ENCODE measurements at places on chromosomes 11 and 22.

DNA sequence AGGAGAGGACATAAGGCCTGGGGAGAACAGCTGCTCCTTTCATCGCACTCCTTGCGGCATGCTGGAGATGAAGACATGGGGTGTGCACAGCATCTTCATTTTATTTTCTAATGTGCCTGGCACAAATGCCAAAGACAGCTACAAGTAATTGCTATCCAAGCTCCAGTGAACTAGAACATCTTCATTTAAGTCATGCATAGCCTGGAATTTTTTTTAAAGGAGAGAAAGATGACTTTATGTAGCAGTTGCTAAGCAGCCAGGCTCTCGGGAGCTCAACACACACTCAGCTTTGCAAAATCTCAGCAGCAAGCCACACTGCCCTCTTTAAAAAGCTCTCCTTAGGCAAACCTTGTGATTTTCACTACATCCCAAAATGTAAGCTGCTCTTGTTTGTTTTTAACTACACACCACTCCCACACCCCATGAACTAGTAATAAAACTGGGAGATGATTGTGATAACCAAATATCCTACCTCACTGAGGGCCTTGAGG, 164.5 kb upstream of the POU2AF2 start:
- DNase-seq: no peak

GRCh38 chr11:132427611-132428010, 1057.2 kb downstream of the NTM start:
- no peak for DNase-seq

- no peak for DNase-seq
Measured at GRCh38 chr11:1958367-1958766, 11.2 kb downstream of the MRPL23 start.

- no peak for DNase-seq
Measured at GRCh38 chr11:94185416-94186084, 56.9 kb downstream of the PANX1 start.

DNA sequence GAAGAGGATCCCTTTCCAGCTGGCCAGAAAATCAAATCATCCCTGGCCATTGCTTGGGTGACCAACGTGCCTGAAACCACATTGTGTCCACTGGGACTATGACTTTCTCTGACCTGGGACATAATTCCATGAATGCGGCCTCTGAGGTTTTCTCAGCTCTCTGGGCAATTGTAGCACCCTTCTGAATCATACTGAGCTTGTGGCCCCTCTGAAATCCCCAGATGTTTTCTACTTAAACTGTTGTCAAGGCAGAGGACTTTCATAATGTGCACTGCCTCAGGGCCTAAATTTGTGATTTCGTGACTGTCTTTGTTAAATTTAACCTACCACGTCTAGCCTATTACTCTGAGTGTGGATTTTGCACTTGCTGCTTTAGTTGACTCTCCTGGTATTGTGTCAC, 321.1 kb upstream of the PLET1 start:
- DNase-seq: no peak

DNA sequence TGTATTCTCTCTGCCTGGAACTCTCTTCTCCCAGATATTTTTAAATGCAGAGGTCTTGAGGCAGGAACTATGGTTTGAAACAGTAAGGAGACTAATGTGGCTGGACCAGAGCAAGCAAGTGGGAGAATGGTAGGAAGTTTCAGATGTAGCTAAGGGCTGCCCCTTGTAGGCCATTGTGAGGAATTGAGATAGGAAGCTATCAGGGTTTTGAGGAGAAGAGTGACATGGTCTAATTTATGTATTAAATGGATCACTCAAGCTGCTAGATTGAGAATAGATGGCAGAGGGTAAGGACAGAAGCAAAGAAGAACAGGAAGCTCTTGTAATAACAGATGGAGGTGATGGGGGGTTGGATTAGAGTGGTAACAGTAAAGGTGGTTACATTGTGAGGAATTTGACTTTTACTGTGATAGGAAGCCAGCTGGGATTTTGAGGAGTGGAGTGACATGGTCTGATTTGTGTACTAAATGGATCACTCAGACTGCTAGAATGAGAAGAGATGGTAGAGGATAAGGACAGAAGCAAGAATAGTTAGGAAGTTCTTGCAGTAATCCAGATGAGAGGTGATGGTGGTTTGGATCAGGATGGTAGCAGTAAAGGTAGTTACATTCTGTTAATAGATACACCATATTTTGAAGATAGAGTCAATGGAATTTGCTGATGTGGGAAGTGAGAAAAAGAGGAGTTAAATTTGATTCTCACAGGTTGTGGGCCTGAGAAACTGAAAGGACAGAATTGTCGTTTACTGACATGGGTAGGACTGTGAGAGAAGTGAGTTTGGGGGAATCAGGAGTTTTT, 63.0 kb downstream of the HIPK3 start:
- no peak for DNase-seq

GRCh38 chr11:27203077-27203647, 159.9 kb downstream of the CCDC34 start:
- DNase-seq: no peak

DNA sequence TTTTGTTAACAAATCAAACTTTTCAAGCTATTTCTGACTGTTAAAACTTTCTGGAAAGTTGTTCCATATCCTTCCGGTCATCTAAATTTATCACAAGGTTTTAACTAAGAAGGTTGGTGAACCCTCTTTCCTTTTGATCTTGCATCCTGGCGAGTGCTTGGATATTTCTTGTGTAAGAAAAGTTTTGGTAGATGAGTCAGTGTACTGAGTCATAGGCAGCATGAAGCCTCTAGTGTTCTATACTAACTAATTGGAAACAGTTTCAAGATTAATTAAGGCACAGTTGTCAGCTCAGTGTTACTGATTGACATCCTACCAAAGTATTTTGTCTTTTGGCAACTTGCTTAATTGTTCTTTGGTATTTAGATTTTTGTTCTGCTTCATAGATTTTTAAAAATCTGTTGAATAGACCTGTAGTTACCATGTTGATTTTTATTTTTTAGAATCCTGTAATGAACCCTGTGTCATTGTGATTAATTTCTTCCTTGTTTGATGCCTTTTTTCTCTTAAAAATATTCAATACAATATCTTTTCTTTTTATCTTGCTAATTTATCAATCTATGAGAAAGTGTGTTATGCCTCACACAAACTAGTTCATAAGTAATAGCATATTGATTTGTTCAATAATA, 38.0 kb downstream of the METTL15 start:
- DNase-seq: no peak

DNA sequence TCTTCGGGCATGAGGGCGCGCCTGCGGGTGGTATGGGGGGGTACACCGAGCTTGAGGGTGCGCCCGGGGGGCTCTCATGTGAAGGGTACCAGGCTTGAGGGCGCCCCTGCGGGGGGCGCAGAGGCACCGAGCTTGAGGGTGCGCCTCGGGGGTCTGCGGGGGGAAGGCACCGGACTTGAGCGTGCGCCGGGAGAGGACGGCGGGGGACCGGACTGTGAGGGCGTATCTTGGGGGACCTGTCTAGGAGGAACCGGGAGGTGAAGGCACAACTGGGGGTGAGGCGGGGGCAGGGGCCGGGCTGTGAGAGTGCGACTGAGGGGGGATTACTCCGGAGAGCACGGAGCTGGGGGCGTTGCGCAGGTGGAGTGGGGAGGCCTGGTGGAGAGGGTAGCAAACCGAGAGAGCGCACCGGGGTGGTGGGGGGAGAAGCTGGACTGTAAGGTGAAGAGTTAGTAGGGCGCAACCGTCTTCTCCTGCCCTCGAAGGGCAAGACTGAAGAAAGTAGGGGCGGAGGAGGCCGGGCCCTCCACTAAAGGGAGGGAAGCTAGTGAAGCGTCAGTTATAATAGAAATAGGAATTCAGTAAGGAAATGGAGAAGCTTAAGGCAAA, 1.1 kb upstream of the DDX6 start:
- no peak for DNase-seq

- no peak for DNase-seq
Measured at GRCh38 chr11:58928691-58929090, 10.6 kb upstream of the GLYATL1 start.

- no peak for DNase-seq
Measured at GRCh38 chr11:9118277-9118676, 26.9 kb upstream of the SCUBE2 start.

DNA sequence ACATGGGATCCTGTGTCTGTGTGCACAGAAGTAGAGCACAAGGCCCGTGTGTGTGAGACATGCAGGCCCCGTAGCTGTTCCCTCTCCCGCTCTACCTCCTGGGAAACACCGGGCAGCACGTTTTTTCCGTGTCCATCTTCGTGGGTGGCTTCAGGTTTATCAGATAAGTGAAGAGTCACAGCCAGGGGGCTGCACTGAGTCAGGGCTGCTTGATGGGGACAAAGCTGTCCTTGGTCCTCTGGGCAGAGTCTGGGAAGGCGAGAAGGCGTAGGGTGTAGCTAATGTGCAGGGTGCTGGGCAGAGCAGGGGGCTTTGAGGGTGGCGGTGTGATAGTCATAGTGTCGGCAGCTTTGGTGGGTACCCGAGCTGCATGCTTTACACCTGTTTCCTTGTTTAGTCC, 23.7 kb downstream of the INCENP start:
- DNase-seq: no peak

DNA sequence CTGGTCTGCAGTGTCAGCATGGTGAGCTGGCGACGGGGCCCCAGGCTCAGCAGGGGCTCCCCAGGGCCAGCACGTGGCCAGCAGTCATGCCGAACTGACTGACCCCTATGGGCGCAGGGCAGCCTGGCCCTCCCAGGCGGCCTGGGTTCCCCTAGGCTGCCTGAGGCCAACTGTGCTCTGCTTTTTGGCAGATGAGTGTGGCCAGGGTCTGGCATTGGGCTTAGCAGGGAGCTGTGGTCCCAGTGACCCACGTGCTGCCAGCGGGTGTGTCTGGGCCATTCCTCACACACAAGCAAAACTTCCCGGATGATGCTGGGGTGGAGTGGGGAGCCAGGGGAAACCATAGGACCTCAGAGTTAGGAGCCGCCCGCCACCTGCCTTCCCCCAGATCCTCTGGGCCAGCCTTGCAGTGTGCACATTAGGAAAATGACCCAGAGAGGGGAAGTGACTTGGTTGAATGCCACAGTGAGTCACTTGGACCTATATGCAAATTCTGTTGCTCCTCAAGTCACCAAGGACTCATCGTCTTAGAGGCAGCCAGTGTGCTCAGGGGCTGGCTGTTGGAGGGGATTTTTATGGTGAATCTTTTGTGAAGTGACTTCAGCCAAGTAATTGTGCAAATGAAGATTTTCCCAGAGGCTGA, 6.5 kb downstream of the ADORA2A start:
- peak; percentile 76 for DNase-seq

DNA sequence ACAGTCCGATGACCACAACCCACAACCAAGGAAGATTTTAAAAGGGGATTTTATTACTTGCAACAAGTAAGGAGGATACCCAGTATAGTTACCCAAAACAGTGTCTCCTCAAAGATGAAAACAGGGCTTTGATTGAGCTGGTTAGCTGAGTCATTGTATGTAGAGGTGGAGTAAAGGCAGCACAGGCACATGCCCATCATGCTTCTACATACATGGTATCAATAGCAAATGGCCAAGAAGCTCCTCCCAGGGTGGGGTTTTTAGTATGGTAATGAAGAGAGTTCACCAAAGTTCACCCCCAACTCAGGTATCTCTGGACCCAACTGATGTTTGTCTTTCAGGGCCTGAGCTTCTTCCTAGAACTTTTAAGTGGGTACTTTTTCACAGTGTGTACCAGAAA, 157.1 kb upstream of the CEP126 start:
- DNase-seq: no peak

DNA sequence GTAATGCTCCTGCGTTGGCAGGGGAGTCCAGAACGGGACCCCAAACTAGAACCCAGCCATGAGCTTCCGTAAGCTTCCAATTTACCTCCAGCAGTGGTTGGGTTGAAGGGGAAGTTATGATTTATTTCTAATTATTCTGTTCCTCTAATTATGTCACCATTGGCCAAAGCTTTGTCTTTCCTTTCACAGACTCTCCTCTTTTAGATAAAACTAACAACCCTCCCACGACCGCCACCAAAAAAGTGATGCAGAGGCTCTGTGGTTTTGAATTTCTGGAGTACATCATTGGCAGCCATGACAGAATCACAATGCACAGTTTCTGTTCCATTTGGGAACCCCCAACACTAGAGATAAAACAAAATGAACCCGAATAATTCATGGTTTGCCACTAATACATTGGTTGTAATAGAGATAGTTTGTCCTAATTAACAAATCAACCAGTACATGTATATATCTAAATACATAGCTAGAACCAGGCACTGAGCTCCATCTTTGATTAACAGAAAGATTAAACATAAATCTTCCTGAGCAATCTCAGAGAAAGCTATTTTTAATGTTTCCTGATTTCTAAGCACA, 64.3 kb downstream of the ETS1 start:
- DNase-seq: peak; percentile 81

GRCh38 chr11:35507688-35508087, 17.7 kb downstream of the PAMR1 start:
- no peak for DNase-seq

DNA sequence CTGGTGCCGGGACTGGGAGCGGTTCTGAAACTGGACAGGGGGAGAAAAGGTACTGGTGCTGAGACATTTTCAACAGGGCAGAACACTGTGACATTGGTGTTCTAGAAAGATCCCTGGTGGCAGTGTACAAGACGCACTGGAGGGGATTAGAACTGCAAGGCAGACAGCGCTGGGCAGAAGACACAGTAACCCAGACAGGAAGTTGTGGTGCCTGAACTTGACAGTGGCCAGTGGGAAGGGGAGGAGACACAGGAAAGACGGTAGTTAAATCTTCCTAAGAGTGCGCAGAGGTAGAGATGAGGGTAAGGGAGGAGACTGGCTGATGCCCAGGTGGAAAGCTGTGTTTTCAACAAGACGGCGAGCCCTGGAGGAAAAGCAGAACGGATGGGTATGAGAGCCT, 24.5 kb downstream of the FAM227A start:
- DNase-seq: no peak

DNA sequence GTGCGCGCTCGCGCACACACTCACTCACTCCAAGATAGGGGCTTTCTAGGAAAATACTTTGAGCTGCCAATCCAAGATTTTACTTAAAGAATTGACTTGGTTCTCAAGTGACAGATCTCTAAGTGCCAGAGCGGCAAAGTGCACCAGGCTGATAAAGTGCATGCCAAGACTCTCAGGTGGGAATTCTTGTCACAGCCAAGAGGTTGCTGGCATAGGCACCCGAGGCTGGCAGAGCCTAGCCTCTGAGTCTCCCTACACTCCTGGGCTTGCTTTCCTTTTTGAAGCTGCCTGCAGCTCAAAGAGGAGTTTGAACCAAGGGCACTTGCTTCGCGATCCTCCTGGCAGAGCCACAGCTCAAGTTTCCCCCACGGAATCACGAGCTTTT, 2.5 kb upstream of the ADM start:
- no peak for DNase-seq

DNA sequence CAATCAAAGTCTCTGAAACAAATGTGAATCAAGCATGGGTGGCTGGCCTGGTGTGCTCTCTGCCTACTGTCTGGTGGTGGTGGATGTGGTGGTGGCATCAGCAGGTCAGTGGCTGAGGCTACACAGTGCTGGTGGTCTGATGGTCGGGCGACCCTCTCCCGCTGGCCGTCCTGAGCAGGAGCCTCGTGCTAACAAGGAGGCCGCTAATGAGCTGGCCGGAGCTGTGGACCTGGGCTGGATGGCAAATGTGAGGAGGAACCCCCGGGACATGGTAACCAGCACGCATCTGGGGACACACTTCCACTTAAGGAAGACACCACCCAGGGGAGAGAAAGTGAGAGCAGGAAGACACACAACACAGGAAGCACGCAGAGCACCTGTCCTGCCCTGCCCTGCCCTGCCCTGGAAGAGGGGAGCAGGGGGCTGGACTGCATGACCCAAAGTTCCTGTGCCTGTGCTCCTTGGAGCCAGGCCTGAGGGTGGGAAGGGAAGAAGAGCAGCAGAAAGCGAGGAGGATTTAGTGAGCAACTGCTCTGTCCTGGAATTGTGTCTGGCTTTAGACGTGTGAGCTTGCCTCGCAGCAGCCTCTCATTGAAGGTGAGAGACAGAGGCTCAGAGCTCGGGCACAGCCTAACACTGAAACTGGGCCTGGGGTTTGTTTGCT, 23.7 kb downstream of the SLC37A2 start:
- no peak for DNase-seq

GRCh38 chr11:64970731-64971151, 1.2 kb downstream of the MAJIN start:
- DNase-seq: peak; percentile 43
